Activated naive CD4-positive, alpha-beta T cell treated with Interleukin-2 at 50 U/mL for 16 hours (primary cell): ENCODE measurements at places on chromosomes 4 and X.

- DNase-seq: no peak
Observed at GRCh38 chr4:36183232-36183631, 61.1 kb downstream of the ARAP2 start.

- no peak for DNase-seq
Observed at GRCh38 chr4:140343303-140343702, 30.1 kb upstream of the SCOC start.

- no peak for DNase-seq
Observed at GRCh38 chr4:110034026-110034393, 121.3 kb downstream of the EGF start.

- no peak for DNase-seq
Observed at GRCh38 chr4:92433272-92433758, 129.5 kb downstream of the GRID2 start.

DNA sequence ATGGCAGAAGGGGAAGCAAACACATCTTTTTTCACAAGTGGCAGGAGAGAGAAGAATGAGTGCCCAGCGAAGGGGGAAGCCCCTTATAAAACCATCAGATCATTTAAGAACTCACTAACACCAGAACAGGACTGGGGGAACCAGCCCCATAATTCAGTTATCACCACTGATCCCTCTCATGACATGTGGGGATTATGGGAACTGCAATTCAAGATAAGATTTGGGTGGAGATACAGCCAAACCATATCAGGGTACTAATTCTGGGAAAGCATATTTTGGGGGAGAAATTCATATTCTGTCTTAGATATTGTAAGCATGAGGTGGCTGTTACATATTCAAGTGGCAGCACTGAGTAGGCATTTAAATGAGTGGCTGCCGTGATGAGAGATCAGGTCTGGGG is 87.8 kb downstream of the RAPGEF2 start:
- no peak for DNase-seq

GRCh38 chr4:8882239-8882638 is 10.6 kb upstream of the HMX1 start:
- no peak for DNase-seq

GRCh38 chrX:118115953-118116712 is 477 bp downstream of the KLHL13 start:
- DNase-seq: no peak
